ENCODE measurements at places on chromosomes 5 and 9.

GRCh38 chr9:123085916-123086315 lies 52.4 kb downstream of the GPR21 start:
- no peak for DNase-seq

- DNase-seq, result peak; percentile 13
Observed at GRCh38 chr5:95317085-95317484, 32.2 kb upstream of the MCTP1 start.

- DNase-seq, result no peak
Observed at GRCh38 chr9:88692827-88693226, 157.8 kb downstream of the NXNL2 start.

- DNase-seq, result peak; percentile 36
Observed at GRCh38 chr9:92590377-92590776, 54.6 kb upstream of the ECM2 start.

DNA sequence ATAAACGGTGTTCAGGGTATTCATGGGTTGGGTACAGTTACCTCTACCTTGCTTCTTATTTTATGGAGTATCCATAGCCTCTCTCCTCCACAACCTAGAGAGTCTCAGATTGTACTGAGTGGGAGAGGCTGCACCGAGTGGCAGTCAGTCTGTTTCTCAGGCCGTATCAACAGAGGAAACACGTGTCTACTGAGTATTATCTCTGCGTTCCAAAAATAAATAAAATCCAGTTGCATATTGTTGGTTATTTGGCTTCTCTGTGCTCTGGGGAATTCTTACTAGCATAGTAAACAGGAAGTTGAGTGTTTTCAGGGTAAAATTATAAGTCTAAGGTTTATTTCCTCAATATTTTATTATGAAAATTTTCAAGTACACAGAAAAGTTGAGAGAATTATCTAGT lies 231.0 kb downstream of the ARHGEF28 start:
- no peak for DNase-seq

GRCh38 chr5:103021314-103021713 lies 98.6 kb downstream of the GIN1 start:
- no peak for DNase-seq

DNA sequence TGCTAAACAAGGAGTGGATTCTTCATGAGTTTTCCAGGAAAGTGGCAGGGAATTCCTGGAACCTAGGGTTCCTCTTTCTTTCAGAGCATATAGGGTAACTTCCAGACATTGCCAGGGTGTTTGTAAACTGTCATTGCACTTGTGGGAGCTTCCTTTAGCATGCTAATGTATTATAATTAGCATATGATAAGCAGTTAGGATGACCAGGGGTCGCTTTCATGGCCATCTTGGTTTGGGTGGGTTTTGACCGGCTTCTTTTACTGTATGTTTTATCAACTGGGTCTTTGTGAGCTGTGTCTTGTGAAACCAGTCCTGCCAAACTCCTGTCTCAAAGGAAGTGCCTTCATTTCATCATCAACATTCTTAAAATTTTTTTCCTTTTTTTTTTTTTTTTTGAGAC lies 11.9 kb upstream of the MELK start:
- DNase-seq, result peak; percentile 34

GRCh38 chr9:129685220-129685932 lies 19.9 kb downstream of the PRRX2 start:
- no peak for DNase-seq

- no peak for DNase-seq
Observed at GRCh38 chr5:144453753-144454152, 283.1 kb downstream of the KCTD16 start.

All from SK-MEL-5 (cell line).